ENCODE measurements at places on chromosomes 5 and 9. TPM values are rescaled to one million over a fixed set of nuclear protein-coding genes. Genes with fewer than 3 reads are reported as not detected.

FAM221B gene
- total RNA-seq = not detected

THOC3 gene
- total RNA-seq = 33.1 TPM

HAPLN1 gene
- not detected for total RNA-seq

RNF208 gene
- under 0.01 TPM for total RNA-seq

MOB3B gene
- 1.9 TPM for total RNA-seq

AGXT2 gene
- not detected for total RNA-seq

SLC46A2 gene
- total RNA-seq = not detected

GCNT4 gene
- 0.13 TPM for total RNA-seq

CPEB4 gene
- total RNA-seq = 9.5 TPM

SUSD3 gene
- total RNA-seq = not detected

FGF1 gene
- total RNA-seq = 0.13 TPM

FCN2 gene
- total RNA-seq = not detected

SLC4A9 gene
- not detected for total RNA-seq

CCDC180 gene
- total RNA-seq = 0.51 TPM

IFNB1 gene
- not detected for total RNA-seq

PCDHGA1 gene
- 0.26 TPM for total RNA-seq

HNRNPAB gene
- 37.5 TPM for total RNA-seq

THG1L gene
- total RNA-seq = 9.0 TPM

SPATA31A3 gene
- total RNA-seq = not detected

RHOBTB3 gene
- total RNA-seq = 26.0 TPM

PCA3 gene
- total RNA-seq = 0.25 TPM

PCDHB11 gene
- 0.13 TPM for total RNA-seq

DMRT3 gene
- total RNA-seq = not detected

C9 gene
- under 0.01 TPM for total RNA-seq

MACIR gene
- 5.1 TPM for total RNA-seq

ARL10 gene
- total RNA-seq = 6.0 TPM

CRHBP gene
- not detected for total RNA-seq

CTSV gene
- total RNA-seq = 0.25 TPM

PRRT1B gene
- total RNA-seq = not detected

ARRDC3 gene
- total RNA-seq = 89.5 TPM

OBP2B gene
- total RNA-seq = not detected

CDHR2 gene
- total RNA-seq = 0.25 TPM

RUSC2 gene
- total RNA-seq = 7.8 TPM

FBP2 gene
- not detected for total RNA-seq

PCDHGA5 gene
- total RNA-seq = 0.63 TPM

CCL27 gene
- total RNA-seq = not detected

PLCXD3 gene
- total RNA-seq = 0.64 TPM

GGTA1 gene
- total RNA-seq = 13.4 TPM

TEK gene
- total RNA-seq = 147 TPM

OR1Q1 gene
- not detected for total RNA-seq

TYRP1 gene
- 0.51 TPM for total RNA-seq

CDC25C gene
- total RNA-seq = 6.7 TPM

PLAA gene
- total RNA-seq = 36.0 TPM

AQP7 gene
- not detected for total RNA-seq

SH2D3C gene
- total RNA-seq = 100 TPM

ENC1 gene
- 44.5 TPM for total RNA-seq
